ENCODE measurements at places on chromosomes 16 and 17. TPM values are rescaled to one million over a fixed set of nuclear protein-coding genes. Genes with fewer than 3 reads are reported as not detected.

SLFN12 gene
- total RNA-seq = 35.1 TPM

ZNF423 gene
- total RNA-seq = 2.3 TPM

KIF18B gene
- total RNA-seq = not detected

BCO1 gene
- total RNA-seq = under 0.01 TPM

KRT13 gene
- total RNA-seq = not detected

MYCBPAP gene
- 4.1 TPM for total RNA-seq

GAST gene
- total RNA-seq = not detected

KRTAP4-7 gene
- total RNA-seq = not detected

NPB gene
- 0.38 TPM for total RNA-seq

HOXB7 gene
- not detected for total RNA-seq

PRDM7 gene
- not detected for total RNA-seq

SLC5A10 gene
- total RNA-seq = under 0.01 TPM

KRTAP4-1 gene
- total RNA-seq = not detected

KRTAP9-2 gene
- not detected for total RNA-seq

TBC1D3K gene
- total RNA-seq = not detected

LCAT gene
- 4.6 TPM for total RNA-seq

All from smooth muscle cell of the coronary artery (primary cell).